ENCODE measurements at places on chromosomes 12 and 14. TPM values are rescaled to one million over a fixed set of nuclear protein-coding genes. Genes with fewer than 3 reads are reported as not detected.
A peak's percentile ranks its signal among the peaks of the same experiment; 100 is the strongest.

FERMT2 gene
- total RNA-seq: 1.9 TPM

BIN2 gene
- total RNA-seq: 109 TPM

DNA sequence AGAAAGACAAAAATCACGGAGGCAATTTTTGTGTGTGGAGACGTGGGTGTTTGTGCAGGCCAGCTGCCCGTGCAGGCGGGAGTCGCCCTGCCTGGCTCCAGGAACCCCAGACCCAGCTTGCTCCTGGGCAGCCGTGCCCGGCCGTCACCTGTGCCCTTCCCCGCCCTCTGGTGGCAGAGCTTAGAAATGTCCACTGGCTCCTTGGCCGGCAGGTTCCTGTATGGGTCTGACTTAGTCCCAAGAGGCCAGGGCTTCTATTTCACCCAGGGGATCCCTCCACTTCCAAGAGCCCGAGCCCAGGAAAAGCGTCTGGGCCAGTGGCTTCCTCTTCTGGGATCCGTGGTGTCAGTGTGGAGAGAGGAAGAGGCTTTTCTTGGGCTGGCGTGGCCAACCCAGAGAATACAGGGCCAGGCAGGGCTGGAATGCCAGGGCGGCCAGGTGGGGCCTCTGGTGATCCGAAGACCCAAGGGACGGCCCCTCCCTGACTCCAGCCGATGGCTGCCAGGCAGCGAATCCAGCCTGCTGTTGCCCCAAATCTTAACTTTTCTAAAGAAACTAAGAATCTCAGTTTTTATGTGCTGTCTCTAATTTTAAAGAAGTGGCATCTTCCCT, 120.9 kb downstream of the TMEM132C start:
- no peak for DNase-seq

GRCh38 chr14:106831322-106831720, 1304.9 kb downstream of the TMEM121 start:
- peak; percentile 70 for DNase-seq

DNA sequence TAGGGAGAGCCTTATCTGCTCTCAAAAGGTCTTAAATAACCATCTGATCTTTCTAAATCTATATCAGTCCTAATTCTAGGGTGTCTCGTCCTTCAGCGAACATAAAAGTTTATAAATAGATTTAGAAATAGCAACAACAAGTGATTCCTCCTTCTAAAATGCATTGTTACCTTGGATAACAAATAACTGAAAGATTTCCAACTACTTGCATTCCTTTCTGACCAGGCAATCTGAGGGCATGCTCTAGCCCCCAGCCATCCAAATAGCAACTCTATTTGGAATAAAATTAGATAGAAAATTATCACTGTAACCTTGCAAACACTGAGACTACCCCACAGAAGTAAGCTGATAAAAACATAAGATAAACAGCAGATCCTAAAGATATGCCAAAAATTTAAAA, 21.8 kb upstream of the KRR1 start:
- DNase-seq: no peak

DNA sequence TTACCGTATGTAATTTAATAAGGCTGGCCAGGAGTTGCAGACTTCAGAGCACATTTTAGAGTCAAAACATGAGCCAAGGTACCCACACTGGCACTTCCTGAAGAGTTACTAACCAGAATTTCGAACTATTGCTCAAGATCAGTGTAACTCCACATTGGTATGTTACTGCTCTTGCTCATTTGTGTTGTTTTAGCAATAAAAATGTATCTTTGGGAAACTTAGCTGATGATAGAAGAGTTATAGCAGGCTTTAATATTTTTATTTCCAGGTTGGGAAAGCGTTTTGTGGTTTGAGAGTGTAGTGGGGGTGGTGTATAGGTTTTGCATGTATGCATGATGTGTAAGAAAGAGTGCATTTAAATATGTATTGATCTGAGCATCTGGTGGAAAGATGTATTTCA, 96.6 kb downstream of the SCN8A start:
- no peak for DNase-seq

DNA sequence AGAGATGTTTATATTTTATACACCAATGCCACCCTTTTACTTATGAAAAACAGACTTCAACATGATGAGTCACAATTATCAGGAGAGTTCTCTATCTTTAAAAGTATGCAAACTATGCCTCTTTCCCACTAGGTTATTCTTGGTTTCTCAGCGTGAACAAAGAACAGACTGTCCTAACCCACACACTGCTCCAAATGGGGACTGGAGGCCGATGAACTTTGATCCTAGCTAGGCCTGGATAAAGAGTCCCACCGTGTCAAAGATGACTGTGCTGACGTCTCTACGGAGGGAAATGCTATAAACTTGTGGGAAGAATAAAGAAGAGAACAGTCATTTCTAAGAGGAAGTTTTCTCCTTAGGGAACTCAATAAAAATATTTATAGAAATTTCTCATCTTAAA, 160.1 kb downstream of the EPS8 start:
- no peak for DNase-seq

- no peak for DNase-seq
These were observed 84.6 kb upstream of the DYNC1H1 start for GRCh38 chr14:101879529-101880336.
